ENCODE measurements at places on chromosomes 1 and 21.

DNA sequence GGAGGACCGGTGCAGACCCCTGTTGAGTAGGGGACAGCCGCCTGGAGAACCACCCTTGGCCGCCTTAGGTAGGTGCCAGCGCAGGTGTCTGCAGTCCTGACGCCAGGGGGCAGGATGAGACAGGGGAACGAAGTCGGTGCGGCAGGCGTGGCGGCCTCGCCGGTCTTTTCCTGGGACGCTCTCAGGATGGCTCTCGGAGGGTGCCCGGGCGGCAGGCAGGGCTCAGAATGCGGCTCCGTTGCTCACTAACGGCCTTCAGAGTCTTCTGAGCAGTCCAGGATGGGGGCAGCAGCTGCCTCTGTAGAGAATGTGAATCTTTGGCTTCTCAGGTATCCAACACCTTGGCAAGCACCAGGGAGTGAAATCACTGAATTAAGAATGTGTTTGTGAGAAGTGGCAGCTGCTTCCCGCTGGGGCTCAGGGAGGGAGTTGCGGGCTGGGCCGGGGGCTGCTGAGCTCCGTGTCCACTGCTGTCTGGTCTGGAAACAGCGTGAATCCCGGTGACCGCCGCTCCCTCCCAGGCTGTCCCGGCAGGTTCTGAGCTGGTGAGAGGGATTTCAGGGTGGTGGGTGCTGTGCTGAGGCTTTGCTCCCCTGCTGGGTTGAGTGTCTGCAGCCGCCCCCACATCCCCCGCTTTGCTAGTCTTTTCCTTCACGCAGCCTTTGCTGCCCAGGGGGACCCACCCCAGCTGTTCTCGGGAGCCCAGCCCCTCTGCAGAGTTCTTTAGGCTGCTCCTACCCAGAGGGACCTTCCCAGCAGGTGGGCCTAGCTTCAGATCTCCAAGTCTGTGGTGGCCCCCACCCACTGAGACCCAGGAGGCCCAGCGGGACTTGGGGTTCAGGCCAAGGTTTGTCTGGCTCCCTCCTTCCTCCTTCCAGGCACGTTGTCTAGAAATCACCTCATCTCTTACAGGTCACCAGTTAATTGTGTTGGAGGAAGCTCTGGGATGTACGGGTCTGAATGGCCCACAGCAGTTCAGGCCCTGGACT is 11.1 kb upstream of the C1orf174 start:
- DNase-seq, result peak; percentile 86

GRCh38 chr21:33265664-33266049 is 510 bp upstream of the IL10RB start:
- peak; percentile 70 for DNase-seq

DNA sequence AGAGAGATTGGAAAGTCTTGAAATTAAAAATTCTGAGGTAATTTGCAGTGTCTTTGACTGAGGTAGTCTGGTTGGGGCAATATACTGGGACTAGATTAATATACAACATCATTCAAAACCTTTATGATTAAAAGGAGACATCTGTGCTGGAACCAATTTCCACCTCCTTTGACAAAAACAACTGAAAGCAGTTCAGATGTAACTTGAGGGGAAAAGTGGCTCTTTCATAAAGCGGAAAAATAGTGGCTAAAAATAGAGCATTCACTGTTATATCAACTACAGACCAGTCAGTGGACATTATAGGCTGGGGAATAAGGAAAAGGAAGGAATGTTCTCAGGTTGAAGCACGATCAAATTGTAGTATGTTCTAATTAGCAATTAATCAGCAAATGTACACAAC is 635.9 kb downstream of the SMYD3 start:
- no peak for DNase-seq

- no peak for DNase-seq
These were observed 5.2 kb downstream of the ADPRS start for GRCh38 chr1:36093929-36094328.

DNA sequence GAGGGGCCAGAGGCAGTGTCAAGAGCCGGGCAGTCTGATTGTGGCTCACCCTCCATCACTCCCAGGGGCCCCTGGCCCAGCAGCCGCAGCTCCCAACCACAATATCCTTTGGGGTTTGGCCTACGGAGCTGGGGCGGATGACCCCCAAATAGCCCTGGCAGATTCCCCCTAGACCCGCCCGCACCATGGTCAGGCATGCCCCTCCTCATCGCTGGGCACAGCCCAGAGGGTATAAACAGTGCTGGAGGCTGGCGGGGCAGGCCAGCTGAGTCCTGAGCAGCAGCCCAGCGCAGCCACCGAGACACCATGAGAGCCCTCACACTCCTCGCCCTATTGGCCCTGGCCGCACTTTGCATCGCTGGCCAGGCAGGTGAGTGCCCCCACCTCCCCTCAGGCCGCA is at the start of gene BGLAP:
TSS of gene BGLAP (plus strand) at position 259 of the 400 bp plus-strand sequence. CDS start at position 307, 48 bp downstream.
- DNase-seq, result no peak

DNA sequence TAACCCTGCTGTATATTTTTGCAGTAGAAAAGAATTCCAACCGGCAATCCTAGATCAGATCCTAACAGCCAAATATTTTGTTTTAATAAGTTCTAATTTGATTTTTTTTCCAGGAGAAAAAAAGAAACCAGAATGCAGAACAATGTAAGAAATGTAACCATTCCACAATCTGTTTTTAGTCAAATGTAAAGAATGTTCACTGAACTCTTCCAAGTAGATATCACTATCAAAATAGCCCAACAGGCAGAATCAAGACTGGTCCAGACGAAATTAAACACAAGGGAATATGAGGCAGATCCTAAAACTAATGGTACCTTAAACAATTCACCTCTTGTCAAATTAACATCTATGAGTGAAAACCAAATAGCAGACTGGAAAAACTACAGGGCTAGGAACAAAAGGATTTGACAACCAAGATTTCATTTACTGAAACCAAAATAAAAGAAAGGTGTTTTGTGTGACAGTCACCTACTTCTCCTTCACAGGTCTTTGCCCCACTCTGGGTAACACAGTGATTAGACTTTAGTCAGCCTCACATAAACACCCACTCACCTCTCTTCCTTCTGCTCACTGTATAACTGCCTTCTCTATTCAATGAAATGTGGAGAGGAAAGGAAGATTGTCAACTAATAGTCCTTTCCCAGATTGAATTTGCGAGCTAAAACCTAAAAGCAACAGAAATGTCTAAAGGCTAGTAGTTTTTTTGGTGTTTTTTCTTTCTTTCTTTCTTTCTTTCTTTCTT is 137.9 kb downstream of the FAF1 start:
- no peak for DNase-seq

DNA sequence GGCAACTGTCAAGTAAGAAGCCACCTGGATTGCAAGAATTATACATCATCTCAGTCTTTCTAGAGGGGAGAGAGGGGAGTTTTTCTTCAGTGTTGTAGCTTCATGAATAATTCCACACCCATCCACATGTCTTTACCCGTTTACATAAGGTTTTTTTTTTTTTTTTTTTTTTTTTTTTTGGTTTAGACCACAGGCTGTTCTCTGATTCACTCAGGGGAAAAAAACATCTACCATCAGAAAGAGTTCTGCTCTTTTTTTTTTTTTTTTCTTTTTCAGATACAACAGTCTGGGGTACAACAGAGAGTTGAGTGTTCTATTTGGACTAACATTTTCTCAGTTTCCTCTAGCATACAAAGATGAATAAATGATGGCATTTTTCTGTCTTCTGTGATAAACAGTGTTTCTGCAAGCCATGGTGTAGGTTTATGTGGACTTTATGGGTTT is 4.9 kb upstream of the KIF14 start:
- DNase-seq, result no peak

- DNase-seq, result no peak
These were observed 4.0 kb downstream of the STPG1 start for GRCh38 chr1:24409535-24409934.

- peak; percentile 2 for DNase-seq
These were observed 1.1 kb downstream of the ADGRL2 start for GRCh38 chr1:81801651-81802456.

DNA sequence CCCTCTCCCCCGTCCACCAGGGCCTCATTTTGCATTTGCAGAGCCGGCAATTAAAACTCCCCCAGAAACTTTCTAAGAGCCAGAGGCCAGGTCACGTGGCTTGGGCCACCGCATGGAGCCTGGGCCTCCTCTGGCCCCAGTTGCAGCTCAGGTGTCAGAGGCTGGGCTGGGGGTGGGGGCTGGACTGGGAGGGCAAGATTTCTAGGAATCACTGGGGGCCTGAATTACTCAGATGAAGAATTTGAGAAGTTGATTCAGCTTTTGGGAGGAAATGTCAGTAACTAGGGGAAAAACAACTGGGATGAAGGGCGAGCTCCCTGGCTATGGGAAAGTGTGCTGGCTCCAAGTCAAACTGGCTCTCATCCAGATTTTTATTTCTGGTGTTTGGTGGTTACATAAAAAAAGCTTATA is 151.0 kb downstream of the CDC7 start:
- DNase-seq, result no peak

- DNase-seq, result peak; percentile 28
These were observed 431 bp downstream of the ARPC5 start for GRCh38 chr1:183635099-183635605.

DNA sequence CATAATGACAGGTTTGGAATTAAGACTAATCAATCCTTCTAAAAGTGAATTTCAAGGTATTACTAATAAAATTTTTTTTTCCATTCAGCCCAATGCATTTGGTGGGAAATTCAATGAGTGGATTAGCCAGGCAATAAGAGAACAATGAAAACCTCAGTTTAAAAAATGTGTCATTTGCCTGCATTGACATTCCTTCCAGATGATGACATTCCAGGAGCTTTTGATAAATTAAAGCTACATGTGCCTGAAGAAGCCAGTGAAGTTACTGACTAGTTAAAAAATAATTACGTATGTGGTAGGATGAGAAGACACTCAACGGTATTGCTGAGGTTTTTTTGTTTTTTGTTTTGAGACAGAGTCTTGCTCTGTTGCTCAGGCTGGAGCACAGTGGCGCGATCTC is 37.9 kb upstream of the RC3H1 start:
- DNase-seq, result no peak

DNA sequence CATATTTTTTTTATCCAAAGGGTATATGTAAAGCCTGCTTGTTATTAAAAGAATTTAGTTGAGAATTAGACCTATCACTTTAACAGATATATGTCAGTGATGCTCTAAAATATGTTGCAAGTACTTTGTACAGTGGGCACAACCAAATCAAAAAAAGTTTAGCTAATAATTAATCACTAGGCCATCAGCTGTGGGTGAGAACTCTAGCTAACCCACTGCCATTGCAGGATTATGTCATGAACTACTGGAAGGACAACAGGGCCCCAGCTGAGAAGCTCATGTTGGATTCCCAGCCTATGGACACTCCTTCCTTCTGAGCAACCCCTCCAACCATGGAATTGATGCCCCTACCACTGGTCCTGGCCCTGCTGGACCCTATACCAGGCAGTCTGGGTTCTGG is 6.8 kb upstream of the CHIA start:
- DNase-seq, result no peak

DNA sequence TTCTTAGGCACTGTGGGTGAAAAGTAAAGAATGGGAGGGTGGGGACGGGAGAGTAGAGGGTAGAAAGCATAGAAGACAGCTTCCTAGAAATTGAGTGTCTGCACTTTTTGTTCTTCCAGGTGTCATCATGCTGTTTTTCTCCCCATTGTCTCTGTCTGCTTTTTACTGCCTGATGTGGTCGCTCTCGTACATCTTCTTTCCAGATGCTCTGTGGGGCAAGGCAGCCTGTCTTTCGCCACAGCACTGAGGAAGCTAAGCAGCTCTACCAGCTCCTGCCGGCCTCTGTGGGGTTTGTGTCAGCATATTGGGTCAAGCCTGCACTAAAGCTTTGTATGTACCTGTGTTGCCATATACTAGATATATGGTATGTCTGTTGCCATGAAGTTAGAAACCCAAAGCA is 13.2 kb downstream of the TMEM269 start:
- no peak for DNase-seq

GRCh38 chr1:66693856-66694255 is 58.4 kb upstream of the DYNLT5 start:
- no peak for DNase-seq

DNA sequence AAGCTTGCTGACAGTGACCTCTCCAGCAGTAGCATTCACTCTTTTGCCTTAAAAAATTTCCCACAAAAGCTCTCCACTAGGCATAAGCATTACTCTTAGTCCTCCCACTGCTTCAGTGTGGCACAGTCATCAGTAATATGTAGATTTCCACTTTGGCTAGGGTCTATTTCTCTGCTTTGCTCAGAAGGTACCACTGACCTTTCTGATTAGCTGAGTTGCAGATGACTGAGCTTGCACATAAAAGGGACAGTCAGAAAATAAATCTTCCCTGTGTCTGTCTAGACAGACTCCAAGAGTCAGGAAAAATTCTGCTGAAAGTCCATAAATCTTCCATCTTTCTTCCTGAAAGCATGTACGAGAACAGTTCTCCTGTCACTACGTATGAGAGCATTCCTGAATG is 56.6 kb upstream of the APP start:
- no peak for DNase-seq

GRCh38 chr1:156390469-156391365 is 21.7 kb downstream of the RHBG start:
- DNase-seq, result no peak

- DNase-seq, result no peak
These were observed 1.2 kb downstream of the HJV start for GRCh38 chr1:146020058-146021049.

- DNase-seq, result peak; percentile 62
These were observed at the start of gene IFI16 for GRCh38 chr1:159009704-159010361. Gene IFI16, plus strand, starts transcription at chr1:159009907. Its CDS starts 4,774 bp downstream, at chr1:159014681.

GRCh38 chr1:228979325-228979699 is 244.0 kb downstream of the RHOU start:
- DNase-seq, result no peak

- DNase-seq, result no peak
These were observed 31.7 kb upstream of the GPR37L1 start for GRCh38 chr1:202090994-202091393.

- no peak for DNase-seq
These were observed 939 bp upstream of the CCN1 start for GRCh38 chr1:85579622-85580021.

DNA sequence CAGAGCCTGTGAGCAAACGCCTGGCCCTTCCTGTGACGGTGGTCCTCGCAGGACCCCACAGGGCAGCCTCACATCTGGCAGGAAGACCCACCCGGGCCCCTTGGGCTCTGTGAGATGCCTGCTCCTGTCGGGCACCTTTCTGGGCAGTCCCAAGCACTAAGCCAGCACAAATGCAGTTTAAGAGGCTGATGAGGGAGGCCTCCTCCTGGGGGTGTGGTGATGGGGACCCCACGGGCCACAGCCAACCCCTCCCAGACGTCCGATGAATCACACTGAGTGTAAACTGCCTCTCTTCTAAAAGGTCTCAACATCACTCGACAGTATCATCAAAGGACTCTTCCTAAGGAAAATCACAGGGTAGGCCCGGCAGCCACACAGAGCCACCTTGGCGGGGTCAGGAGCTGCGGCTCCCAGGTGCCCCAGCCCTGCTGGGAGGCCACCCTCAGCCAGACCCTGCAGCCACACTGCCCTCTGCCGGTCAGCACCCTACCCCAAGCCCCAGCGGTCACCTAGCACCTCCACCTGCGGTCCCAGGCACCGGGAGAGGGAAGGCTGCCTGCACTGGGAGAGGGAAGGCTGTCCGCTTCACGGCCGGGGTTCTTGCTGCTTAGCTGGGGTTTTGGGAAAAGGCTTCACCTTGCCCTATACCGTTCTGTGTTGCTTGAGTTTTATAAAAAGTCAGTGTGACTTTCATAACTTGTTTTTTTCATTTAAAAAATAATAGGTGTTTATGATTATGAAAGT is 3.9 kb upstream of the PRKCZ start:
- peak; percentile 44 for DNase-seq

GRCh38 chr1:60591583-60591982 is 490.8 kb upstream of the NFIA start:
- no peak for DNase-seq

All from germinal center (tissue), 1 donor.